ENCODE measurements at places on chromosomes 7 and 10.

GRCh38 chr7:36459236-36459960 is 69.7 kb downstream of the ANLN start:
- no peak for DNase-seq

- no peak for DNase-seq
Measured at GRCh38 chr10:129704225-129704624, 237.2 kb downstream of the MGMT start.

- no peak for DNase-seq
Measured at GRCh38 chr10:43960981-43961380, 312.3 kb upstream of the ZNF32 start.

DNA sequence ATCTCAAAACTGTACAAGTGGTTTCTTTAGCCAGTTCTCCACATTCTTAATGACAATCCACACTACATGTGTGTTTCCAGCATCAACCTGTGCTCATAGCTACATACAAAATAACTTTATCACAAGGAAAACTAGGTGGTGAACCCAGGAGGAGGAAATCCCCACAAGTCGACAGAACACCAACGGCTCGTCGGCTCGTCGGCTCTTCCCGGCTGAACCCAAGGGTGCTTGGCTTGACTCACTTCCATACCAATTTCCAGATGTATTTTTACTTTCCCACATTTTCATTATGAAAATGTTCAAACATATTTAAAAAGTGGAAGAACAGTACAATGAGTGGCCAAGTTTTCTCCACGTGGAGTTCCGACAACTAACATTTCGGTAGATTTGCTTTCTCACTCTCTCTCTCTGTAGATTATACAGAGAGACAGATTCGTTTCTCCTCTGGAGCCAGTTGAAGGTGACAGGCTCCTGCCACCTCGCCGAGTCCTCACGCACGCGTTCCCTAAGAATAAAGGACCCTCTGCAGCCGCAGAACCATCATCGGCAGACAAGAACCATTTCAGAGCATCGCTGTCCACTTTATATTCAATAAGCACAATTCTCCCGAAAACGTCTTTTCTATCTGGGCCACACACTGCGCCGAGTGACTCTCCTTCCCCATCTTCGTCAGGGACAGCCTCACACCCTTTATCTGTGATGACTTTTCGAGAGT is 53.3 kb downstream of the DIP2C start:
- no peak for DNase-seq

DNA sequence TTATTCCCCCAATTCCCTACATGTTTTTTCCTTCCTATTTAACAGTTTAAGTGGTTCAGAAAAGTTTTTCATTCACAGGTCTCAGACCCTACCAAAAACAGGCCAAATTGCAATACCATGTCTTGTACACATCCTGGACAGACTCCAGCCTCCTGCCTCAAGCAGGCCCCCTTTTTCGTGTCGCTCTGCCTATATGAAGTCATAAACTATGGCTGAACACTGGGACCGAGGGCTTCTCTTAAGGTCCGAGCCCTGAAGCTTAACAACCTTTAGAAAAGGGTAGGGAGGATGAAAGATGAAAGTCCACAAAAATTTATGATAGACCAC is 1.4 kb downstream of the FBXW4 start:
- no peak for DNase-seq

- no peak for DNase-seq
Measured at GRCh38 chr7:94482796-94483195, 26.8 kb upstream of the CASD1 start.

DNA sequence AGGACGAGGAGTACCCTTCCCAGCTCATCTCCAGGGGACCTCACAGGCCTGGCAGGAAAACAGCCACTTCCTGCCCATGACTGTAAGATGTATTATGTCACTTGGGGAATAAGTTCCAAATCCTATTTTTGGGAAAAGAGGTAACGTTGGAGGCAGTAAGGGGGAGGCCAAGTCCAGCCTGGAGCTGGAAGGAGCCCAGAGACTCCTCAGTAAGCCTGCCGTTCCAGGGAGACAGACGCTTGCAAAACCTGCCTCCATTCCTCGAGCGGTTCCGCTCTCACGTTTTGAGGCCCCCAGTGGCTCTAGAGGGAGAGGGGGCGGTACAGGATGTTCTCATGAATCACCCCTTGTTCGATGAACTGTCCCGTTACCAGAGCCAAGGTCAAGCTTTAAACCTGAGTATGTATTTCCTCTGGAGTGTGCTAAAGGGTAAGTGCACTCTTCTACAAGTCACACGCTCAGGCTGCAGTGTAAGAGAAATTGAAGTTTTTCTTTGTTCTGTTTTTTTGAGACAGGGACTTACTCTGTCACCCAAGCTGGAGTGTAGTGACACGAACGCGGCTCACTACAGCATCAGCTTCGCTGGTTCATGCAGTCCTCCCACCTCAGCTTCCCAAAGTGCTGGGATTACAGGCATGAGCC is 45.5 kb upstream of the CYTH3 start:
- DNase-seq = no peak

DNA sequence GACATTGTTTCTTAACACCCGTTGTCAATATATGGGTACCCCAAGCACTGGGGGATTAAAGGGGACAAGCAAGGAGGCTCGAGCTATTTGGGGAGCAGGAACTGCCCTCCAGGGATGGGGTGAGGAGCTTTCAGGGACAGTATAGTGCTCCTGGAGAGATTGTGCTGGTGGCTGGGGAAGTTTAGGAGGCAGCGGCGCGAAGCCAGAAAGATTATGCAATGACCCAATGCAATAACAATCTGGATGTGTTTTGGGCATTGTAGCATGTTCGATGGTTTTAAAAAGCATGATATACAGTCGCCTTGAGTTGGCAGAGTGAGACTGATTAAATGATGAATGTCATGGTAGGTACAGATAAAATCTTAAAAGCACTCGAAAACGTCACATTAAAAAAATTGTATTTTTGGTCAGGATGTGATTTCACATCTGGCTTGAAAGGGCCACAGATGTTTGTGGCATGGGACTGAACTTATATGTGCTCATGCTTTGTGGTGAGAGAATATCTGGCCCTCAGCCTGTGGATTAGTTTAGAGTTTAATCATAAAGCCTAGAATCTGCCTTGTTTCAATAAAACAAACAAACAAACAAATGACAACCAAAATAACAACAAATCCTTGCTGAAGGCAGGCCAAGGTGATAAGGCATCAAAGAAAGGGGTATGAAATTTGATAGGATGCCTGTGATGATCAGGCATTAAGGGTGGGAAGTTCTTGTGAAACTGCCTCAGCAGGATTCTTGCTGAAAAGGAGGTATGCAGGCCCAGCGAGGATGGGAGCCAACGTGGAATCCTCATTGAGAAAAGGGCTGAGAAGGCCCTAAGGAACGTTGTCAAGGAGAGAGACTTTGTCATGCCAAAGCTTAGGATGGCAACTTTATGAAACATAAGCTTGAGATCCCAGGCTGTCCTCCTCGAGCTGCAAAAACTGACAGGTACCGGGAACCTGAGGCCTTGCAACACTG is 417.1 kb upstream of the KLF6 start:
- DNase-seq = no peak

DNA sequence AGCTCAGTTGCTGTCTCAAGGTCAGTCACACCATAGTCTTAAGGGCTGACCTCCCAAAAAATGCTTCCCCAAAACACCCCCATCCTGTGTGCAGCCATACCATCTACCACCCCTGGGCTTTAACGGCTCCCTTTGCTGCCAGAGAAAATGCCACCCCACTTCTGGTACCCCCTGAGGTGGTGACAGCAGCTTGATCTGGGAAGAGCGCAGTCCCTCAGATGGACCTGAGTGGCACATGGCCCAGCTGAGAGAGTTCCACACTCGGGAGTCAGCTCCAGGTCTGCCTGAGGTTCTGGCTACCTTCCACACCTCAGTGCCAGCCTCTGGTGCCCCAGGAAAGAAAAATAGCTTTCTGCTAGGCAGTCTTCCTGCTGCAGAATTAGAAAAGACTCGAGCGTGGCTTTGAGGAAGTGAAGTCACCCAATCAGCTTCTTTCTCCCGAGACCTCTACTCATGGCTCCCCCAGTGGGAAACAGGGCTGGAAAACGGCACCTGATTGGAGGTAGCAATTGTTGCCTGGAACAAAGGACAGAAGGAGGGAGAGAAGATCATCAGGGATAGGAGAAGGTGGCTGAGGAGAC is 151.7 kb downstream of the ARHGAP21 start:
- DNase-seq = no peak

DNA sequence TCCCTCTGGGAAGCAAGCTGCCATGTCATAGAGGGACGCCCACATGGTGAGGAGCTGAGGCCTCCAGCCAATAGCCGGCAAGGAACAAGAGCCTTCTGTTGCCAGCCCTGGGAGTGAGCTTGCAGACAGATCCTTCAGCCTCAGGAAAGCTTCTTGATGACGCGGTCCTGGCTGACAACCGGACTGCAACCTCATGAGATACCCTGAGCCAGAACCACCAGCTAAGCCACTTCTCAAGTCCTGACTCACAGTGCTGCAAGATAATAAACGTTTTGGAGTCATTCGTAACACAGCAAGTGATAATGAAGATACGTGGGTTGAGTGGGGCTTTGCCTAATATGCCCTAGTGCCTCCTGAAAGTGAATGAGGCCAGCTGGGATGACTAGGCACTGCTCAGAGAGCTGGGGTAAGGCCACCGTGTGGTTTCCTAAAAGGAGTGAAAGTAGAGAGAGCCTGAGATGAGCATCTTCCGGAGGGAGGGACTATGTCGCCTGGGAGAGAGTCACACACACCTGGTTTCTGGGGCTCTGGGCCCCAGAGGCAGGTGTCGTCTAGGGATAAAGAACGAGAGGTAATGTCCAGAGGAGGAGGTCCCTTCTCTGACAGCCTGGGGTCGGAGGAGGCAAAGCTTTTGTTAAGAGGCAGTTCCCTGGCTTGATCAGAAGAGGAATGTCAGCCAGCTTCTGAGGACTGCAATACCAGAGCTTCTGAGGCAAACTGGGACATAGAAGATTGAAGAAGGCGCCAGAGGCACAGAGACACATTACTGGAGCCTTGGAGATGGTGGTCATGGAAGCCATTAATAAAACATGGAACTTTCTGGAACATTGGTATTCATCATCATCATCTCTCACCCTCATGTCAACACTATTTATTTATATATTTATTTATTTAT is 53.6 kb downstream of the PYROXD2 start:
- peak; percentile 80 for DNase-seq

GRCh38 chr7:81768951-81769778 is 682 bp downstream of the HGF start:
- DNase-seq = no peak

DNA sequence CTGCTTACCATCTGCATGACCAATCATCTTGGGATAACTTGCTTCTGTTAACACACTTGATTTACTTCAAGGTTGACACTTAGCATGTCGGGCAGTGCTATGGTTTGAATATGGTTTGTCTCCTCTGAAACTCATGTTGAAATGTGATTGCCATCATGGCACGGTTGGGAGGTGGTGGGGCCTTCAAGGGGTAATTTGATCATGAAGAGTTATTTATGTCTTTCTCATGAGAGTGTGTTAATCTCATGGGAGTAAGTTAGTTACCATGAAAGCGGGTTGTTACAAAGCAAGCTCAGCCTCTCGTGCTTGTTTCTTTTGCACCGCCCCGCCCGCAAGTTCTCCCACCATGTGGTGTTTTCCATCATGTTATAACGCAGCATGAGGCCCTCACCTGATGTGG is 163.6 kb downstream of the DOCK4 start:
- no peak for DNase-seq

GRCh38 chr10:110858297-110858934 is 13.3 kb upstream of the PDCD4 start:
- no peak for DNase-seq

GRCh38 chr7:64888901-64889685 is 14.0 kb upstream of the ZNF273 start:
- no peak for DNase-seq

DNA sequence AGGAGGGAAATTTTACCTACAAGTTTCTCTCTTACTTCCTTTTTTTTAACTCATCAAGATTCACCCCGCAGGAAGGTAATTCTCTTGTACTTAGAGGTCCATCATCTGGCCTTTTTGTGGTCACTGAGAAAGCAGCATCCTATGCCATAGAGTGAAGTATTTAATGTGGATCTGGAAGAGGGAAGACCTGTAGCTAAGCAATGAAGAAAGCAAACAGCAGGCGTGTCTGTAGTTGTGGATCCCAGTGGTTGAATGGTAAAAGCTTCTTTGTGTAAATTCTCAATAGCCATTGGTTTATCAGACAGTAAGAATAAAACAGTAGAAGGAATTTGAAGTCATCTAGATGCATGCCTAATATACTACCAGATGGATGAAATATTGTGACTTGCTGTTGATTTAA is 196.4 kb downstream of the ANKRD7 start:
- DNase-seq = no peak

GRCh38 chr10:90126256-90126595 is 424.8 kb downstream of the KIF20B start:
- no peak for DNase-seq

DNA sequence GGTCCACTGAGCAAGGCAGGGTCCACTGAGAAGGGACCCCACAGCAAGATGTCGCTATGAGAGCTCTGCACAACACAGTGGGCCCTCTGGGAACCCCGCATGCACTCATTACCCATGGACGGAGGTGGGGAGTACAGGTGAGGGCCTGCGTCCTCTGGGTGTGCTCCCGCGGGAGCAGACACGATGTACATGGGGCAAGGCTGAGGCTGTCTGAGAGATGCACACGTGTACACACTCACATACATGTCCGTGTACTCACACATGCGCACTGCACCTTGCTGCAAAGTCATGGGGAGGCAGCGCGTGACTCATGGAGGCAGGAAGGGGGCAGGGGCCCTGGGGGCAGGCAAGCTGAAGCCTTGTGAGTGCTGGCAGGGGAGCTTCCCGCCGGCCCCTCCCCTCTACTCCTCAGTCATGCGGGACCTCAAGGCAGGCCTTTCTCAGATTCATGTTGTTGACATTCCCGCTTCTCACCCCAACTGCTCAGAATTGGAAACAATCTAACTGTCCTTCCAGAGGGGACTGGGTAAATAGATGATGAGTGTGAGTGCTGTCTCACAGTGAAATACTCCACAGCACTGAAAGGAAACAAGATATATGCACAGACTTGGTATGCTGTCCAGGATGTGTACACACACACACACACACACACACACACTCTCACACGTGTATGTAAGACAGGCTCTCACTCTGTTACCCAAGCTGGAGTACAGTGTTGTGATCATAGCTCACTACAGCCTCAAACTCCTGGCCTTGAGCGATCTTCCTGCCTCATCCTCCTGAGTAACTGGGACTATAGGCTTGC is 40.0 kb downstream of the GOLGA7B start:
- DNase-seq = no peak

DNA sequence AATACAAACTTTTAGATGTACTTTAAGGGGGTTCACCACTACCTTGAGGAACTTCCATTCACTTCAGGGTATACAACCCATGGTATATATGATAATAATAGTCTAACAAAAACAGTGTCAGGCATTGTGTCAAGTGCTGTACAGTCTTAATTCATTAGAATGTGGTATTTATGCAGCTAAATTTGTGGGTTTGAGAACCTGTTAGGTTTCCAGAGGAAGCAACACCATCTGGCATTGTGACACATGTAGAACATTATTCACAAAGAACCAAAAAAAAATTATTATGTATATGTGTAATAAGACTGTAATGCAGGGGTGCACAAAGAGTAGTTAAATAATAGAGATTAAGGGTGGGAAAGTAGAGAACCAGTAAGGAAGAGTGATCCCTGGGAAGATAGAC is 26.3 kb downstream of the TMEM60 start:
- DNase-seq = no peak
